ENCODE measurements at places on chromosomes 12 and 14.

GRCh38 chr14:49586673-49587460 lies 687 bp upstream of the RPS29 start:
- DNase-seq, result no peak

DNA sequence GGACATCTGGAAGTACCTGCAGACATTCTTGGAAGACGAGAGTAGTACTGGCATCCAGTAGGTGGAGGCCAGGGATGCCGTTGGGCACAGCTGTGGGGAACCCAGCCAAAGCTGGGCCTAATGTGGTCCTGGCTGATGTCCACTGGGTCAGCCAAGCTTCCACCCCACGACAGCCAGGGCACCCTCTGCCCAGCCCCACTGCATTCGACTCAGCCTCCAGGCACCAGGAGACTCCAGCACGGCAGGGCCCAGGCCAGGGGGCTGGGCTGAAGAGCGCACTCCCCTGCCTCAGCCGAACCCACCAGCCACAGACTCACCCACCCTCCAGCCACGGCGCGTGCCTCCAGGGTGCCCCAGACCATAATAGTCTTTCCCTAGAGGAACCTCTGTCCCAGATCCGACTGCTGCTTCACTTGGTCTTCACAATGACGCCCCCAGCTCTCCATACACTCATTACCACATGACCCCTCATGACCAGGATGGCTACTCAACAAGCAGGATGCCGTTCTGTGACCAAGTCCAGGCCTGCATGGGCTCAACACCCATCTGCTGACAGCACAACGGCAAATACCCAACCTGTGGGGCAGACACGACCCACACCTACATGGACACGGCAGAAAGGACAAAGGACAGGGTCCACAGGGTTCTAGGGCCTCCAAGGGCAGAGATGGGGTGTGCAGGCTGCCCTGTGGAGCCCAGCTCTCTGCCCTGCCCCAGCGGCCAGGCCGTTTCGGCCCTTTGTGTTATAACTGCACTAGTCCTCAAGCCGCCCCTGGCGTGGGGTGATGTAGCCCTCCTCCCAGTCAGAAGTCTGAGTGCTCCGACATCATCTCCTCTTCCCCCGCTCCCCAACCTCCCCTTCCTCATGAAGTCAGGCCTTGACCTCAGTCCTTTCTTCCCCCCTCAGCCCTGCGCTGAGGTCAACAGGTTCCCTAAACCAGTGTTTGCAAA lies 22.8 kb downstream of the ITPK1 start:
- no peak for DNase-seq

- DNase-seq, result no peak
Measured at GRCh38 chr12:57145460-57146059, 1.9 kb downstream of the LRP1-AS start.

DNA sequence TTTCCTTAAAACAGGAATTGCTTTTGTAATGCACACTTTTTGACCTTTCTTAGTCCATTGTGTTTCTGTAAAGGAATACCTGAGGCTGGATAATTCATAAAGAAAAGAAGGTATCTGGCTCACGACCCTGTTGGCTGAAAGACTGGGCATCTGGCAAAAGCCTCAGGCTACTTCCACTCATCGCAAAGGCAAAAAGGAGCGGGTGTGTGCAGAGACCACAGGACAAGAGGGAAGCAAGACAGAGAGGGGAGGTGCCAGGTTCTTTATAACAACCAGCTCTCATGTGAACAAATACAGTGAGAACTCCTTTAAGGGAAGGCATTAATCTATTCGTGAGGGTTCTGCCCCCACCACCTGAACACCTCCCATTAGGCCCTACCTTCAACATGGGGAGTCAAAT lies 182.1 kb downstream of the C12orf50 start:
- no peak for DNase-seq

GRCh38 chr12:131983026-131983425 lies 33.3 kb downstream of the EP400 start:
- DNase-seq, result no peak

DNA sequence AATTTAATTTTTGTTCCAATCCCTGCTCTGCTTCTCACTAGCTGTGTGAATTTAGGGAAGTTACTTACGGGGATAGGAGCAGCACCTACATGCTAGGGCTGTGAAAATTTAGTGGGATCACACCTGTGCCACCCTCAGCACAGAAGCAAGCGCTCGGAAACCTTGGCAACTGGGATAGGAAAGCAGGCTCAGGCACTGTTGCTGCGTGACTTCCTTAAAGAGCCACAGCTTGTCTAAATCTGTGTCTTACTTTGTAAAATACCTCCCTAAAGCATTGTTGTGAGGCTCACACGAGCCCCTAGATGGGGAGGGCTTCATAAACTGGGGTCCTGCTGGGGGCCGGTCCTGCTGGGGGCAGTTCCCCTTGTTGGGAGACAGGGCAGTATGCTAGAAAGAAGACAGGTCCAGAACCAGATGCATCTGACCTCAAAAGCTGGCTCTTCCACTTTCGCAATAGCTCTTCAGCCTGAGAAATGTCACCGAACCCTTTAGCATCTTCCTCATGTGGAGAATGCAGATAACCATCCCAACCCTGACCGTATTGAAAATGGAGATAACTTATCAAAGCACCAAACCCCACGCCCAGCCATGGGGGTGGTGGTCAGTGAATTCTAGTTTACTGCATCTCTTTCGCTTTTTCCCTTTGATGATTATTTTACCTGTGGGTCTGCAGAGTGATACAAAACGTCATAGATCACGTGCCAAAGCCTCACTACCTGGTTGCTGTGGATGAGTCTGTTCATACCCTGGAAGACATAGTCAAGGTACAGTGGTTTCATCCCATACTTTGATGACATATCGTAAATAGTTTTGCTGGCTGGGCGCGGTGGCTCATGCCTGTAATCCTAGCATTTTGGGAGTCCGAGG lies 54.1 kb downstream of the AK7 start:
- DNase-seq, result no peak

DNA sequence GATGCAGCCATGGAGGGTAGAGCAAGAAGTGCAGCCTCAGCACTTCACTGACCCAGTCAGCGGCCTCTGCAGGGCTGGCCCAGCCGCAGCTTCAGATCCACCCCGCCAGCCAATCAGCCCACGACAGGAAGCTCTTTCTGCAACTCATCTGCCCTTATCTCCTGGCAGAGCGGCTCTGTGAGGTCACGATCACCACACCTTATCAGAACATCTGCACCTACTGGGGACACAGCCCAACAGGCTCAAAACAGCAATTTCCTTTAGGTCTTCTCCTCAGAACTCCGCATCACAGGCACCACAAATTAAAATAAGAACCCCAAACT lies 287.3 kb downstream of the BCL11B start:
- DNase-seq, result no peak

GRCh38 chr12:6241495-6241894 lies 41.3 kb downstream of the CD9 start:
- DNase-seq, result no peak

- no peak for DNase-seq
Measured at GRCh38 chr12:64739778-64740177, 19.4 kb downstream of the GNS start.

Data from thoracic aorta (tissue), 2 donors.